ENCODE measurements at places on chromosomes 12 and 14.

- DNase-seq = no peak
These were observed 50.9 kb downstream of the RIN3 start for GRCh38 chr14:92564344-92565039.

DNA sequence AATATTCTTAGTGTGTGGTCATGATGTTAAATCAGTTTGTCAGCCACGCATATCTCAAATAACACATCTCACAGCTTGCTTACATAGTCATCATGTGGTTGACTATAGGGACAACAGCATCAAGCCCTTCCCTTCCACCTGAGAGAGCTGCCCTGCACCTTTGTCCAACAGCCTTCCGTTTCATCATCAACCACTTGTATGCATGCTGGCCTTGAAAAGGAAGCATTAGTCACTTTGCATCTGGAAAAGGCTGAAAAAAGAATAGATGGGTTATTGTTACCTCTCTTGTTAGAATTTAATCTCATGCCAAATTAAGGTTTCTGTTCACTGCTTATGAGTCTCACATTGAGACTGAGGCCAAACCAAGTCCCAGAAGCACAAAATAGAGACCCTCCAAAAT lies 1586.5 kb upstream of the SEL1L start:
- DNase-seq = no peak

DNA sequence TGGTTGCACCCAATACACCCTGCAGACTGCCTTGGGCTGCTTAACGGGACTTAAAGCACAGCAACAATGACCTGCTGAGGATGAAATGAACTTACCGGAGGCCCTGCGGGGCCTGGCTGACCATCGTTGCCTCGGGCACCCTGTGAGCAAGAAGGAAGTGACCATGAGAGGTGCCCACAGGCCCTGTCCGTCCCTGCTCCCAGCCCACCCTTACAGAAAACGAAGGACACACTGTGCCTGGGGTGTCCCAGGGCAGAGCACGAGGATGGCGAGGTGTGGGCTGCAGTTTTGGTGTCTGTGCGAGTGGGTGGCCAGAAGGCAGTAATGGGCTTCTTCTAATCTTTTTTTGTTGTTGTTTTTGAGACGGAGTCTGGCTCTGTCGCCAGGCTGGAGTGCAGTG lies 14.6 kb downstream of the COL2A1 start:
- no peak for DNase-seq

- DNase-seq = no peak
These were observed 1.4 kb downstream of the DUSP6 start for GRCh38 chr12:89350630-89351488.

DNA sequence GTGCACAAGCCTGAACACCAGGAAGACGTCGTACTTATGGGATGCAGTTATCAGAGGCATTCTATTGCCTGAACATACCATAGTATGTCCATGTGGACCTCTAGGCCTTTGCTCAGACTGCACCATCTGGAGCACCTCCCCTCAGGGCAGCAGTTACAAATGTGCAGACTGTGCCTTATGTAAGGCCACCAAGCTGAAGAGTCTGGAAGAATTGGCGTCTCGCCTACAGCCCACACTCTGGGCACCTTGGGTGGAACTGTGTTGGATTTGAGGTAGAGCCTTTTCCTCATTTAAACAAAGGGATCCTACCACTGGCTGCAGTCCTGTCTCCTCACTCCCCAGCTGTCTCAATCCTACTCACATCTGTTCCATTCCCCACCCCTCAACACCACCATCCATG lies 204.3 kb upstream of the FRMD6 start:
- DNase-seq = no peak

DNA sequence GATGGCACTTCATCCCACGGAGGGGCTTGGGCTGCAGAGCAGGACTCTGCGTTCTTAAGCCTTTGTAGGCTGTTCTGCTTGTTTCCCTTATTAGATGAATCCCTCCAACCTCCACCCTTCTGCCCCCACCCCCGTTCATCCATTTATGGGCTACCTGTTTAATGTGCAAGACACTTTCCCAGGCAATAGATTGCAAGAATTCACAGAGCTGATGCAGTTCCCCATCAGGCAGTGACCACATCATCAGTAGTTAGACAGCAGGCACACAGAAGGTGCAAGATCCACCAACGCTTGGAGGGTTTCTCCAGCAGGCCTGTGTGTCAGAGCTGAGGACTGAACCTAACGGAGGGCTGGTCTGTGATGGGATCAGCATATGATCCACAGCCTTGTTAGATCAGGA lies 1.2 kb upstream of the C1R start:
- no peak for DNase-seq

GRCh38 chr14:98954349-98955000 lies 317.5 kb downstream of the BCL11B start:
- no peak for DNase-seq

GRCh38 chr12:47739979-47740378 lies 14.7 kb upstream of the ENDOU start:
- no peak for DNase-seq

- DNase-seq = no peak
These were observed 52.5 kb upstream of the MYL2 start for GRCh38 chr12:110972866-110973265.

DNA sequence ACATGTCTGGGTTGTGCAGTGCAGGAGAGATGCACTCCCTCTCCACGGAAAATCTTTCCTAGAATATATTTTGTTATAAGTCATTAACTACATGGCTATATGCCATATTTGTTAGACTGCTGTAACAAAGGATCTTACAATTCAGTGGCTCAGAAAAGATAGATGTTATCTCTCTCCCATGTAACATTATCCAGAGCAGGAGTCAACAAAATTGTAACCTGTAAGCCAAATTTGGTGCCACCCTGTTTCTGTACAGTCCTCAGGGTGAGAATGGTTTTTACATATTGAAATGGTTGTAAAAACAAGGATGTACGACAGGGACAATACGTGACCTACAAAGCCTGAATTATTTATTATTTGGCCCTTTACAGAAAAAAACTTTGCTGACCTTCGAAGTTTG lies 155.5 kb downstream of the KIF21A start:
- DNase-seq = no peak

GRCh38 chr12:131944601-131945251 lies 5.0 kb upstream of the EP400 start:
- no peak for DNase-seq

DNA sequence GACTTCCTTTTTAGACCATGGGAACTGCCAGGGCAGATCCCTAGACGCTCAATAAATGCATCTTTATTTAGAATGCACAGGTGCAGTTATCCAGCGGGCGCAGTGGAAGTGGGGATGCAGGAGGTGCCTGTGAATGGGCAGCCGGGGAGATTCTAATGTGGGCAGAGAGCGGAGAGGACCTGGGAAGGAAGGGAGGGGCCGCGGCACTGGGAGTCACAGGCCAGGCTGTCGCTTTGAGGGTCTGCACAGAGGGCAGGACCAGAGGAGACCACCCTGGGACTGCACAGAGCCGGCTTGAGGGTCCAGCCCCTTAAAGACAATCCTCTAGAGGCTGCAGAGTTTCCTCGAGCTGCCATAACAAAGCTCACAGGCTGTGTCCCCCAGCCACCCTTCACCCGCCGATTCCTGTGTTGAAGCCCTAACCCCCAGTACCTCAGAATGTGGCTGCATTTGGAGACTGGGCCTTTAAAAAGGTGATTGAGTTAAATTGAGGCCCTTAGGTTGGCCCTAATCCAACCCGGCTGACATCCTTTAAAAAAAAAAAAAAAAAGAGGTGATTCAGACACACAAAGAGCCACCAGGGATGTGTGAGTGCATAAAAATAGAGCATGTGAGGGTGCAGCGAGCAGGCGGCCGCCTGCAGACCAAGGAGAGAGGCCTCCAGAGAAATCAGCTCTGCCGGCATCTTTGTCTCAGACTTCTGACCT lies 44.4 kb upstream of the PPP2R5C start:
- no peak for DNase-seq

DNA sequence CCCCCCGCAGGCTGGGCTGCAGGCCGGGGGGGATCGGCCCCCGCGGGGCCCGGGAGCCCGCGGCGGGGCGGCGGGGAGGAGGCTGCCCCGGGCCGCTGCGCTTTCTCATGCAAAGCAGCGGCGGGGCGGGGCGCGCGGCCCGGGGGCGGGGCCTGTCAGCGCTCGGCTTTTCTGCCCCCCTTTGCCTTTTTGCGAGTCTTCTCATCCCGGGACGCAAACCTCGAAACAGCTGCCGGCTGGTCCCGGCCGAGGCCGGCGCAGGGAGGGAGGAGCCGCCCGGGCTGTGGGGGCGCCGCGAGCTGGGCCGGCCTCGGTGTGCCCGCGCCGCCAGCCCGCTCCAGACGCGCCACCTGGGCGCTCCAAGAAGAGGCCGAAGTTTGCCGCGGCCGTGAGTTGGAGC lies at the start of gene FZD10:
TSS of gene FZD10 (plus strand) at position 198 of the 400 bp plus-strand sequence. CDS start 479 bp downstream, outside the sequence.
- no peak for DNase-seq

GRCh38 chr14:84027351-84027750 lies 1502.6 kb upstream of the FLRT2 start:
- DNase-seq = no peak

- DNase-seq = no peak
These were observed 6.5 kb downstream of the GLRX5 start for GRCh38 chr14:95541346-95541745.

GRCh38 chr14:88729159-88729558 lies 63.6 kb downstream of the EML5 start:
- no peak for DNase-seq

- no peak for DNase-seq
These were observed 13.6 kb upstream of the FOXJ2 start for GRCh38 chr12:8018666-8019581.

DNA sequence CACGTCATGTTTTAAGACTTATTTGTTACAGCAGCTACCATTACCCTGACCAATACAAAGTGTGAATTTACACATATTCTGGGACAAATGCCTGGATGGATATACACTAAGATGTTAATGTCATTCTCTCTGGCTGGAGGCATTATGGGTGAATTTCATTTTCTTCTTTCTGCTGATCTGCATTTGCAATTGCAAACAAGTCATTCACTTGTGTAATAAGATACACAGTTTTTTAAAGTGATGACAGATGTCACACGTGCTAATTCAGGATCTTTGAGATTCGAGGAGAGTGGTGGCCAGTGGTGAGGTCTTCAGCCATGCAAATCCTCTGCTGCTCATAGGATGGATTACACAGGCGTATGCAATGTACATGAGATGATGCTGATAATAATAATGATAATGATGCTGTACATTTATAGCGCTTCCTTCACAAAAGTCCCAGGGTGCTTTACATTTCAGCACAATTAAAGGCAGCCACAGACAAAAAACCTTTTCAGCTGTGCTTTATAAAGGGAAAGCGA lies 155.9 kb upstream of the NOS1 start:
- DNase-seq = no peak

- DNase-seq = no peak
These were observed 155.6 kb upstream of the TMCC3 start for GRCh38 chr12:94805749-94806529.

- no peak for DNase-seq
These were observed 152.3 kb upstream of the OTX2 start for GRCh38 chr14:56962444-56963080.

- no peak for DNase-seq
These were observed 125.7 kb upstream of the BTG1 start for GRCh38 chr12:92271341-92271740.

DNA sequence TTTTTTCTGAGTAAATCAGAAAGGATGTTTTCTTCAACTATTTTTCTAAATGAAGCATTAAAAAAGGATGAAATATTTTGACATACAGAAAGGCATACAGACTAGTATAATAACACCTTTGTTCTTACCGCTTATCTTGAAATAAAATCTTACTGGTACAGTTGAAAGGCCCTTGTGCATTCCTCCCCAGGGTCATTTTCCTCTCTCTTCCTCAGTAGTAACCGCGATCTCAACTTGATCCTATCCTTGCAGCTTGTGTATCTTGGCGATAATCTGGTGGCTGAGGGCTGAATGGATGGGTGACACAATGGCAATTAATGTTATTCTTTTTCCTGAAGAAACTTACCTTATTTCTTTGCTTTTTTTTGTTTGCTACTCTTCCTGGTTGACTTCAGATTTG lies 18.5 kb downstream of the GAS2L3 start:
- no peak for DNase-seq

GRCh38 chr12:56071648-56072047 lies 8.3 kb upstream of the ERBB3 start:
- DNase-seq = no peak

DNA sequence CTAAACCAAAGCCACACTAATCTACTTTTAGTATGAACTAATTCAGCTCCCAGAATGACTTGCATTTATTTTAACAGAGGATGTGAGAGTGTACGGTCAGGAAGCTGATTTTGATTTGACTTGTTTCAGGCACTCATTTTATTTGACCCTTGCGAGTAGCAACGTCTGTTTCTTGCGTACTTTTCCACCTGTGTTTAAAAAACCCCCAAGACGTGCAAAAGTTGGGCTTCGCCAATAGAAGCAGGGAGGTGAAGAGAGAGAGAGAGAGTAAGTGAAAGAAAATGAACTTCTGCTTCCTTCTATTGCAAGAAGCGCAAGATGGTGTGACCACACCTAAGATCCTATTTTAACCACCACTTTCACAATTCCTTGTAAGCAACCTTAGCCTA lies 6.7 kb upstream of the SLC15A4 start:
- DNase-seq = no peak

GRCh38 chr14:96307434-96307833 lies 51.4 kb downstream of the BDKRB1 start:
- no peak for DNase-seq

GRCh38 chr12:96244826-96245225 lies 50.7 kb downstream of the ELK3 start:
- DNase-seq = no peak

DNA sequence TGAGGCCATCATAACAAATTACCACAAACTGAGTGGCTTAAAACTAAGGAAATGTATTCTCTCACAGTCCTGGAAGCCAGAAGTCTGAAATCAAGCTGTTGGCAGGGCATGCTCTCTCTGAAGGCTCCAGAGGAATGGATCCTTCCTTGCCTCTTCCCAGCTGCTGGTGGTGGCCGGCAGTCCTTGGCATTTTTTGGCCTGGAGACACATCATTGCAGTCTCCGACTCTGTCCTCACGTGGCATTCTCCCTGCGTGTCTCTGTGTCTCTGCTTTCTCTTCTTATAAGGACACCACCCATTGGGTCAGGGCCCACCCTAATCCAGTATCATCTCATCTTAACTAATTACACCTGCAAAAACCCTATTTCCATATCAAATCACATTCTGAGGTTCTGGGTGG lies 206.1 kb downstream of the SLC41A2 start:
- DNase-seq = no peak

DNA sequence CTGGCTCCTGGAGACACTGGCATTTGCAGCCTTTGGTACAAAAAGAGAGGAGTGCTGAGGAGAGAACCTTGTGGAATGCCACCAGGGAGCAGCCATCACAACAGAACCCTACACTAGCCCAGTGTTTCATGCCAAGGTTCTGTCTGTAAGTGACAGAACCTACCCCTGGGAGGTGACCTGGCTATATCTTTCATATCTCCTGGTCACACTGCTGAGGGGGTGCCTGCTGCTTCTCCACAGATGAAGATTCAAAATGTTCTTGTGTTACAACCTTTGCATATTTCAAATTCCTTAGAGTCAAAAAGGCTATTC lies 12.7 kb upstream of the EIF4B start:
- DNase-seq = no peak
